ENCODE measurements at places on chromosomes 7 and 10.

DNA sequence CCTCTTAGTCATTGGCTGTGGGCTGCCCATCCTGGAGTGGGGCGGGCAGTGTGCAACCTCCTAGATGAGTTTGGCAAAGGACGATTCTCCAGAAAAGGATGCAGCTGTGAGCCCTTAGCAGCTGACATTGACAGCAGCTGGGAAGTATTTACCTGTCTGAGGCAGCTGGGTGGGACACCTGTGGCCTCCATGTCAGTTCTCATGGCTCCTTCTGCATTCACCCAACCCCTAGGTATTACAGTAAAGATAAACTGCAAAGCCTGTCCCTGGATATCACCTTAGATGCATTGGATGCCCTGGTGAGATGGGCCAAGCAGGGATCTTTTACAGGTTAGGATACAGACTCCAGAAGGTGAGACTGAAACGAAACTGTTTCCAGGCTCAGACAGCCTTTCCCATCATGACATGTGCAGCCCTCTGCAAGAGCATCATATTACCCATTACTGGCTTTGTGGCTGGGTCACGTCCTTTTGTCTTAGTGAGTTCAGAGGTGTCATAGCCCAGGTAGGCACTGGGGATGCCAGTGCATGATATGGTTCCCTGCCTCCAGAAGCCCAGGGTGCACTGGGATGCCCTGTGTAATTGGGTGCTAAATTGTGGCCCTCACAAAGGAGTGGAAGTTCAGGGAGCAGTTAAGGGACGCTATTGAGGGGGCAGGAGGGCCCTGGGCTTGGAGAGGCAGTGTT lies 28.9 kb downstream of the MINDY4 start:
- peak; percentile 11 for DNase-seq

GRCh38 chr7:158676906-158677305 lies 27.7 kb downstream of the NCAPG2 start:
- no peak for DNase-seq

GRCh38 chr10:18793951-18794350 lies 134.7 kb downstream of the ARL5B start:
- DNase-seq: peak; percentile 7

DNA sequence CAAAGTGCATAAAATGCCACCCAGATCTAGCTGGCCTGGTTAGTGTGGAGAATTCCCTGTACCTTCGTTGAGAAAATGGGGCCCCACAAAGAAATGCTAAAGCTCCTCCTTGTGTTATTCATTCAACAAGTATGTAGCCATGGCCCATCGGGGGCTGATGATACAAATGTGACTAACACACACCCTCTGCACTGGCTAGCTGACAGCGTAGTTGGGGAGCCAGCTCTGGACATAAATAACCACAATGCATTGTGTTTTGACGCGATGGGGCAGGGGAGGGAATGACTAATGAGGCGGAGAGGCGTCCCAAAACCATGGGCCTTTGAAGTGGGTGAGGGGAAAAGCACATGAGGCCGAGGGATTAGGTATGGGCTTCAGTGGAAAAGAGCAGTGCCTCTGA lies 28.2 kb upstream of the ASL start:
- DNase-seq: peak; percentile 96

- DNase-seq: no peak
Observed at GRCh38 chr10:98790817-98791216, 344.1 kb upstream of the HPS1 start.

DNA sequence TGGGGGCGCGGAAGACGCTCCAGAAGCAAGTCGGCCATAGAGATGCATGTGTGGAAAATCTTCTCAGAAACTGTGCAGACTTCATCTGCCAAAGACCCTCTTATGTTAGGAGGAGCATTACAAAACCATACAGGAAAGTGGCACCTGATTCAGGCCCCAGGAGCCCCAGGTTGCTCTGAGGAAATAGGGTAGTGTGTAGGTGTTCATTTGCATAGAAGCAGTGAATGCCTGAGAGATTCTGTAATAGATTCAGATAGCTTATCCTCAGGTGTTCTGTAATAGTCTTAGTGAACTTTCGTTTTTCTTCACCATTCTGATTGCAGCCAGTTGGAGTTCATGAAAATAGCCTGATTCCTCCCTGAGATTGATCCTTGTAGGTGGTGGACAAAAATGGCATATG lies 106.4 kb upstream of the GJD4 start:
- peak; percentile 16 for DNase-seq

- no peak for DNase-seq
Observed at GRCh38 chr7:18906901-18907300, 210.5 kb downstream of the TWIST1 start.

- no peak for DNase-seq
Observed at GRCh38 chr10:398954-399353, 263.7 kb downstream of the ZMYND11 start.

- DNase-seq: no peak
Observed at GRCh38 chr10:86090807-86091206, 275.8 kb downstream of the GRID1 start.

DNA sequence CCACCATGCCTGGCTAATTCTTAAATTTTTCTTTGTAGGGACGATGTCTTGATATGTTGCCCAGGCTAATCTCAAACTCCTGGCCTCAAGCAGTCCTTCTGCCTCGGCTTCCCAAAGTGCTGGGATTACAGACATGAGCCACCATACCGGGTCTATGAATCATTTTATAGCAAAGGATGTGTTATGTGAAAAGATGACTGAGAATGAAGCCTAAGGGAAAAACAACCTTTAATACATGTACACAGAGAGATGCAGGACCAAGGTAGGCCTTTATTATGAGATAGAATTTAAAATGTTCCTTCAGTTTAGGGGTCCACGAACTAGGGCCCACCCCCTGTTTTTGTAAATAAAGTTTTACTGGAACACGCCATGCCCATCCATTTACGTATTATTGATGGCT lies 41.0 kb downstream of the UBE2H start:
- no peak for DNase-seq

GRCh38 chr7:141203586-141203985 lies 129.7 kb downstream of the TMEM178B start:
- DNase-seq: no peak

DNA sequence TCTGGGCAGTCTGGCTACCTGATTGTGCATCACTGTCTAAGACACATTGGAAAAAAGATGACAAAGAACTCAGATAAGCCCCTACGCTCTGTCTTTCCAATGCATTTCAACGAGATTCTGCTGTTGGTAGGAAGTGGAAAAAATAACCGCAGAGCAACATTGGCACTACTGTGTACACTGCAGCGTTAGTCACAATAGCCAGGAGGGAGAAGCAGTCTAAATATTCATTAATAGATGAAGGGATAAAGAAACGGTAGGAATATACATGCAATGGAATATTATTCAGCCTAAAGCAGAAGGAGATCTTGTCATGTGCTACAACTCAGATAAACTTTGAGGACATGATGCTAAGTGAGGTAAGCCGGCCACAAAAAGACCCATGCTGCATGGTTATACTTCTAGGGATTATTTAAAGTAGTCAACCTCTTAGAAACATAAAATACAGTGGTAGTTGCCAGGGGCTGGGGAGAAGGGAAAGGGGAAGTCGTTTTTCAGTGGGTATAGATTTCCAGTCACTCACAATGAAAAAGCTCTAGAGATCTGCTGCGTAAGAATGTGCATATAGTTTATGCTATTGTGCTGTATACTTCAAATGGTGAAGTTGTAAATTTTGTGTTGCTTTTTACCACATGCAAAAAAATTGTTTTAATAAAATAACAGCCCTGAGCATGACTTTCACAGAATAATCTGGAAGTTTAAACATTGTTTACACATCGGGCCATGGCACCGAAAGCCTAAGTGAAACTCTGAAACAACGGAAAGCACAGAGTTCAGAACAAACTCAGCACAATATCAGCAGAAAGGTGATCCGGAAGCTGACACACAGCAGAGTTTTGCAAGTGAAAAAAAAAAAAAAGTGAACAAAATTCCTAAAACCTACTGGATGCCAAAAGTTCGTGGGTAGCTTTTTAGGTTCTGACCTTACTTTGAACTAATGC lies 40.1 kb downstream of the ELMO1 start:
- no peak for DNase-seq

GRCh38 chr10:118840071-118840775 lies 85.5 kb upstream of the CACUL1 start:
- DNase-seq: peak; percentile 74

DNA sequence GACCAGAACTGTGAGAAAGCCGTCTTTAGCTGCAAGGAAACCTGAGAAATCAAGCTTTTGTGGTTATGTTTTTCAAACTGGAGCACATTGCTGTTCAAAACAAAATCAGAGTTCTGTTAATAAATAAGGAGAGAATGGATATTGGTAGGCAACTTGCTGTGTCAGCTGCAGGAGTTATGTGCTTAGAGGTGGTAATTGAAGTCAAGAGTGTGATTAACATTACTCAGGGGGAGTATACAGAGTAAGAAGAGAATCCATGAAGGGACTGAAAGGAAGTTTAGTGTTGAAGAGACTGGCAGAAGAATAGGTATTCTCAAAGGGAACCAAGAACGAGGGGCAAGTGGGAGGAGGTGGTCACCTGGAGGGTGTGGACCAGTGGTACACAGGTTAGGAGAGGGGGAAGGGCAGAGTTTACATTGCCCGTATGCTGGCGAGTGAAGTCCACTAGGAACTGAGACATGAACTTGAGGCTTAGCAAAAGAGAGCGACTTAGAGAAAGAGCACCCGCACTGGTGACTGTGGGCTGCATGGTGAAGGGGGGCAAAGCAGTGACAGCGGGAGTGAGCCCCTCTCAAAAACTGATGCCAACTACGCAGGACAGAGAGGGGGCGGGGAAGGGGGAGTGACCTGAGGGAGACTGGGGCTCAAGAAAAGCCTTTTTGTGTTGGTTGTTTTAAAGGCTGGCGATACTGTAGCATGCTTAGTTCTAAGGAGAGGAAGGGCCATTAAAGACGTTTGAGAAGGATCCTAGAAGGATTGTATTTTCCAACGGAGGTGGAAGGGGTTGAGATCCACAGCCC lies 80.0 kb downstream of the SDK1 start:
- DNase-seq: no peak

DNA sequence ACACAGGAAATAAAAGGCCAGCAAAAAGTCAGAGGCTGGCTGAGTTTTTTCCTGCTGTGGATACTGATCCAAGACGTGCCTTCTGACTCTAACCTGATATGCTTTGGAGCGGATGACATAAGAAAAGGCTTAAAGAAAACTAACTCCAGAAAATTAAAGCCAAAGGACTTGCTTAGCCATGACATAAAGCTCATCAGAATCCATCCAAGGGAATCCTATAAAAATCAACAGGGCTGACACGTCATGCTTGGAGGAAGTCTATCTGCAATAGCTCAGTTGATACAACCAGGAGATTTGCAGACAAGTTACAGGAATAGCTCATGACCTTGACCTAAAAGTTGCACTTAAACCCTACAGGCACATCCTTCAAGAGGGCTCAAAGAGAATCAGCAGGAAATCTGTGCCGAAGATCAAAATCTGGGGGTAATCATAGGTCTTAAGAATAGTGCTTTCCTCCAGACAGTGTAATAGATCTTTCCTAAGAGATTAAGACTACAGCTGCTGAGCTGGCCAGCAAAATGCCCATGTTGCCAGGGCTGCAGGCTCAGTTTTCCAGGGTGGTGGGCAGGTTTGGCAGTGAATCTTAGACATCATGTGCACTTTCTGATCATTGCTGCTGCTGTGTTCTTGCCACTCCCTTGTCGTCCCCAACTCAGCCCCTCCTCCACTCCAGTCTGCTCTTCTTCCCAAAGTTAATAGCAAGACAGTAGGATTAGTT lies 111.5 kb upstream of the SVIL start:
- DNase-seq: no peak

DNA sequence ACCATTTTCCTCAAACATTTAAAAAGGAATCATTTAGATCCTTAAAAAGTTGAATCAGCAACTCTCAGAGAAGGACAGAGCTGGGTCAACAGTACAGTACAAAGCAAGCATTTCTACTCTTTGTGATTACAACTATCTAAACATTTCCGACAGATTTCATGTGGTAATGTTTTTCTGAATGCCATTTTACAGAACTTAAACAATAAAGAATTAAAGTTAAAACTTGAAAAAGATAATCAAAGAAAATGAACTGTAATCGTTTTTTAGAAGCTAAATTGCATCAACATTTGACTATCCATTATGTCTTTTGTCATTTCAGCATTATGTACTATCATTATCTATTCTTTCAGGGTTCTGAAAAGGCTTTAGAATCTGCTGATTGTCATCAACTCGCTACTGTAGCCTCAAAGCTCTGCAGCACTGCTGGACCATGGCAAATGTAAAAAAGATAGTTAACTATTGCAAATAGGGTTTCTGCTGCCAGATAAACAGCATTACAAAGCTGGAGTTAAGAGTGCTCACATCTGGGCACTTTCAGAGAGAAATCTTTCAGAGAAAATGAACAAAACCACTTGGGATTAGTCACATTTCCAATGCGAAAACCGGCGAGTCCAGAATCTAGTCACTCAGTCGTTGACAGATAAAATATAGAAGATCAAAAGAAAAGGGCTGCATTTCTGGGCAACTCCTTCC lies 160.4 kb upstream of the LAMB4 start:
- DNase-seq: no peak

DNA sequence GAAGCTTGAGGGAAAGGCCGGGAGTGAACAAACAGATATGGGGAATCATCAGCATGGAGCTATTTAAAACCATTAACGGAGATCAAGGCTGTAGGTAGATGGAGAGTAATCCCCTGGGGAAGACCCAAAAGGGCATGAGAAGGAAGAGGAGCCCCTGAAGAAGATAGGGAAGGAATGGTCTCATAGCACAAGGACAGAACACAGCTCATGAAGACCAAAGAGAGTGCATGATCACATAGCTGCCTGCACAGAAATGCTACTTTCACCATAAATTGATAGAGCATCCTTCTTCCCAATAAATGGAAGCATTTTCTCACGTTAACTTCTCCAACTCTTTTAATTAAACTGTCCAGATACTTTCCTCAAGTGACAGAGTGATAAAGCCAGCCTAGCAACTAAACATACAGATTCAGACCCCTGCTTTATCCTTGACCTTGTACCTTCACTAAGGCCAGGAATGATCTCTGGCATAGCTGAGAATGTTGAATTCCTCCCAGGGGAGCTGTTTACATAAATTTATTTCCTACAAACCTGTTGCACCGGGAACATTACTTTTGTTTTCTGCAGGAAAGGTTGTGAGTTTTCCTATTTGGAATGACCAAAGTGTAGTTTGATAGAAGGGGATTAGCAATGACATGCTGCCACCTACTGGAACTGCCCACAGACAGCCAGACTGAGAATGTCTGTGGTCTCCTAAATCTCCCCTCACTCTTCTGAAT lies 110.8 kb upstream of the LRGUK start:
- peak; percentile 31 for DNase-seq

- peak; percentile 59 for DNase-seq
Observed at GRCh38 chr10:3791974-3792633, 7.1 kb upstream of the KLF6 start.

- no peak for DNase-seq
Observed at GRCh38 chr7:44216521-44217222, 15.9 kb downstream of the YKT6 start.

Data from kidney tubule cell (primary cell).